Effector memory CD4-positive, alpha-beta T cell (primary cell): ENCODE measurements at places on chromosomes 7 and 10.

DNA sequence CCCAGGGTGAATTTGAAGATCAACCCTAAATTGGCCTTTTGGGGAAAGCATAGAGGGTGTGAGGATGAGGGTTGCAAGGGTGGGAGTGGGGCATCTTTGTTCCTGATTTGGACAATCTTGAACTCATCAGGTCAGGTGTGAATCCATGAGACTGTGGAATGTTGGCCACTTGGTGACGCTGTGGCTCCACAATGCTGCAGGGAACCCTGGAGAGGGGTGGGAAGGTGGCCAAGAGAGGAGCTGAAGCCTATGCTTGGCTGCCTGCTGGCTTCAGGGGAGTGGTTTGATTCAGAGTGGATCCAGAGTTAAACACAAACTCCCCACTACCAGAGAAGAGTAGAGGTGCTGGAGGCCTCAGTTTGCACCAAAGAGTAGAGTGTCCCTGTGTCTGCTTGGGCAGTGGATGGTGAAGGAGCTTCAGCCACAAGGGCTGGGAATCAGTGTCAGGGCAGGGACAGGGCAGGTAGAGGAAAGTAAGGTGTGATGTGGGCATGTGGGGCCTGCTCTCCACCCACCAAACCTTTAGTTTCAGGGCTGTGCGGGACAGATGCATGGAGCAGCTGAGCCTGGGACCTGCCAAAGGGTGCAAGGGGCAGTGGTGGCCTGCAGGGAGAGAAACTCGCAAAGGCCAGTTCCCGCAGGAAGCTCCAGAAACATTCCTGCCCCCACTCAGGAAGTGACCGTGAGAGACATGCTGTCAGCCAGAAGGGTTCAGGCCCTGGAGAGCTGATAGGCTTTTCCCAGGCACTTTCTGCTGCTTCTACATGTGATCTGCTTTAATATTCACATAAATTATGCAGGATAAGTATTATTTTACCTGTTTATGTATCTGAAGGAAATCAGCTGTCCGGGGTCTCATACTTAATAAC is 81.0 kb upstream of the PRSS58 start:
- no peaks in the 10 kb centered on the region for H3K4me1 ChIP-seq
- no peak overlapping the region for H3K27ac ChIP-seq
- H3K36me3 ChIP-seq, result no peaks in the 10 kb centered on the region
- H3K27me3 ChIP-seq, result peaks cover 3% of the 10 kb centered on the region
- H3K4me3 ChIP-seq, result no peak overlapping the region

DNA sequence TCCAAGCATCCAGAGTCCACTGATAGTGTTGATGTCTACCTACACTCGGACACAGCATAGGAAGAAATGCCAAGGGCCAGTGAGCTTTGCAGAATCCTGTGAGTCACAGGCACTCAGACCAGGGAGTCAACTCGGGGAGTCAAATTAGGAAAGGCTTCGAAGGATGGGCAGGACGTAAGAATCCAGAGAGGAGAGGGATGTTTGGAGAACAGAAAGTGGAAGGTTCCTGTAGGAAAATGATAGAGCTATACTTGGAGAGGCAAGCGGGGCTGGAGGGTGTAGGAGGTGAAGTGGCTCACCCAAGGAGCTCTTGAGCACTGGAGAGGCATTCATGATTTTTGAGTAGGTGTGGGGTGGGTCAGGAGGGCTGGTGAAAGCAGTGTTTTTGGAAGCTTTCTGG is 3.0 kb downstream of the ZYX start:
- peak overlapping the region; percentile 22 for H3K27ac ChIP-seq
- peaks cover 48% of the 10 kb centered on the region for H3K4me1 ChIP-seq
- H3K27me3 ChIP-seq, result no peaks in the 10 kb centered on the region

GRCh38 chr7:325811-326210 is 35.8 kb downstream of the FOXL3 start:
- no peak overlapping the region for H3K4me3 ChIP-seq
- H3K4me1 ChIP-seq, result no peaks in the 10 kb centered on the region
- no peaks in the 10 kb centered on the region for H3K27me3 ChIP-seq
- no peaks in the 10 kb centered on the region for H3K36me3 ChIP-seq

DNA sequence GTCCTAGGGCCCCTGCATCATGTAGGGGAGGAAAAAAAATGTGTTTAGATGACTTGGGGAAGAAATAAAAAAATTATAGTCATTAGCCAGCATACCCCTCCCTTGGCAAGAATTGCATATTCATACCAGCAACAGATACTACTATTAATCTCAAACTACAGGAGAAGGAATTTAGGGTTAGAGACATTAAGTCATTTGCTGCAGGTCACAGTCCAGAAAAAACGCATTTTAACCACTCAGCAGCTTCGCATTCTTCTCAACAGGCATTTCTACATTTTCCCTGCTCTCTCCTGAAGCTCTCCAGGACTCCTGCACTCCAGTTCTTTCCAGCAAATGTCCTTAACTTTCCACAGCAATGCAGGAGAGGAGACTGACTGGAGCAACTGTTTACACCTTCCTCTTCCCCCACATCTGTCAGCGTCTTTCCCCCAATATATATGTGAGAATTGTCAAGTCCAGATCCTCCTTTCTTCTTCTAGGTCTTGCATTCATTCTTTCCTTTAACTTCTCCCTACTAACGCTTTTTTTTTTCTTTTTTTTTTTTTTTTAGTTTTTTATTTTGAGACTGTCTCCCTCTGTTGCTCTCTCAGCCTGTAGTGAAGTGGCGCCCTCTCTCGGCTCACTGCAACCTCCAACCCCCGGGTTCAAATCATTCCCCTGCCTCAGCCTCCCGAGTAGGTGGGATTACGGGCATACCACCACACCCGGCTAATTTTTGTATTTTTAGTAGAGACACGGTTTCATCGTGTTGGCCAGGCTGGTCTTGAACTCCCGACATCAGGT is 35.6 kb downstream of the PRPS1L1 start:
- no peaks in the 10 kb centered on the region for H3K36me3 ChIP-seq
- DNase-seq, result no peak
- no peak overlapping the region for H3K4me3 ChIP-seq
- H3K27ac ChIP-seq, result no peak overlapping the region
- no peaks in the 10 kb centered on the region for H3K4me1 ChIP-seq

DNA sequence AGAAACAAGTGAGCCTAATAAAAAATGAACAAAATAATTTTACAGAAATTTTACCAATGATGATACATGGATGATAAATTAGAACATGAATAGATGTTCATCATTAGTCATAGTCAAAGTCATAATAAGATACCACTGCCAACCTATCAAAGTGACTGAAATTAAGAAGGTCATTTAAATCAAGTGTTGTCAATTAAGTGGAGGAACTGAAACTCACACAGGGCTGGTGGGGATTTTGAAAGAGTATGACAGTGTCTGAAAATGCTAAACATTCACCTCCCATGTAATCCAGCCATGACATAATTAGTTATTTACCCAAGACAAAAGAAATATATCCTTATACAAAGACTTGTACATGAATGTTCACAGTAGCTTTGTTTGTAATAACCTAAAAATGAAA is 57.1 kb upstream of the DYNC1I1 start:
- no peaks in the 10 kb centered on the region for H3K27me3 ChIP-seq
- no peak overlapping the region for H3K4me3 ChIP-seq
- no peak overlapping the region for H3K27ac ChIP-seq
- no peak for DNase-seq
- H3K4me1 ChIP-seq, result no peaks in the 10 kb centered on the region

GRCh38 chr7:121436136-121436535 is 40.0 kb upstream of the FAM3C start:
- H3K27ac ChIP-seq, result no peak overlapping the region
- no peaks in the 10 kb centered on the region for H3K36me3 ChIP-seq
- H3K4me1 ChIP-seq, result peaks cover 7% of the 10 kb centered on the region
- no peak overlapping the region for H3K4me3 ChIP-seq
- H3K27me3 ChIP-seq, result no peaks in the 10 kb centered on the region

DNA sequence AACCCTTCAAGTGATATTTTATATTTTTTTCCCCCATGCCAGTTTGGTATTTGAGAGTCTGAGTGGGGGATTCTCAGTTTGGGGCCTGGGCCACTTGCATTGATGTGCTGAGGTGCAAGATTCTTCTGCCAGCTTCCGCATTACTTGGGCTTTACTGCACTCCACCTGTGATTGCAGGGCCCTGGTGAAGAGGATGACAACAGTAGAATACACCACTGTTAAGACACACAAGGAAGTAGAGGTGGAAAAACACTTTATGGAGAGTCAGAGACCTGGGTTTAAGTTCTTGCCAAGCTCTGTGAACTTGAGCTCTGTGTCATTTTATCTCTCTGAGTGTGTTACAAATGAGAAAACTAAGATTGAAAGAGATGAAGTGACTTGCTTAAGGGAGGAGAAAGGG is 209.4 kb downstream of the LRMDA start:
- H3K4me1 ChIP-seq, result no peaks in the 10 kb centered on the region
- H3K27me3 ChIP-seq, result no peaks in the 10 kb centered on the region
- DNase-seq, result no peak
- H3K4me3 ChIP-seq, result no peak overlapping the region
- H3K27ac ChIP-seq, result no peak overlapping the region

- no peak overlapping the region for H3K4me3 ChIP-seq
- H3K27ac ChIP-seq, result no peak overlapping the region
- H3K27me3 ChIP-seq, result no peaks in the 10 kb centered on the region
- no peak for DNase-seq
- no peaks in the 10 kb centered on the region for H3K36me3 ChIP-seq
These were observed 25.5 kb downstream of the LRRC27 start for GRCh38 chr10:132357286-132358058.

- H3K4me3 ChIP-seq, result no peak overlapping the region
- H3K4me1 ChIP-seq, result no peaks in the 10 kb centered on the region
- no peak overlapping the region for H3K27ac ChIP-seq
- DNase-seq, result no peak
- H3K27me3 ChIP-seq, result no peaks in the 10 kb centered on the region
- no peaks in the 10 kb centered on the region for H3K36me3 ChIP-seq
These were observed 64.9 kb downstream of the CELF2 start for GRCh38 chr10:11082526-11082925.
